ENCODE measurements at places on chromosomes 2 and 18.

DNA sequence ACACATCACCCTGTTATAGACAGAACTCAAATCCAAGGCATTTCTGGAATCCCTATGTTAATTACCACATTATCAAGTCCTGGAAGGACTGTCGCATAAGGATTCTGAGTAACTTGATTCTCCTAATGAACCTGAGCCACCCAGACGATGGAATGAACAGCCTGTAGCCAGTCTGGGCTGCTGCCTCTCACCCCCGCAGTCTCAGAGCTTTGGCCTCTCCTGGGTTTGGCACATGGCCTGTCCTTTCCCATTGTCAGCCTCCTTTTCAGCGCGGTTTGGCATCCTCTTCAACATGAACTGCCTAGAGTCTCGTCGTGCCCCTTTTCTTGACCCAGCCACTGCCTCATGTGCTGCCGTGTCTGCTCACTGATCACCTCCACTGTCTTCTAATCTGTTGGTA, 147.6 kb downstream of the SLC8A1 start:
- DNase-seq = no peak

DNA sequence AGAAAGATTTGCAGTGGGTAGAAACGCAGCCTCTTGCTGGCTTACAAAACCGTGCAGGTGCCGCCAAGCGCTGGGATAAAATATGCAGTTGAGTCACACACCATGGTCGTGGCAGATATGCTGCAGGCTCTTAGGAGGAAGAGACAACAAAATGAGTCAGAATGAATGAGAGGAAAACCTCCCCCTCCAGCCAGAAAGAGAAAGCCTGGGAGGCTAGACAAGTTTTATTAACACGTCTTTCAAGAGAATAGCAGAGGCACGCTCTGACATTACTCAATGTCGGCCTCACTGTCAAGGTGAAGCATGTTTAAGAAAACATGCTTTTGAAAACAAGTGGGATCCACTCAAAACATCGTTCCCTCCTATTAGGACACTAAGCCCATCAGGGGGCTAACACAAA, 37.1 kb upstream of the ZCCHC2 start:
- no peak for DNase-seq

DNA sequence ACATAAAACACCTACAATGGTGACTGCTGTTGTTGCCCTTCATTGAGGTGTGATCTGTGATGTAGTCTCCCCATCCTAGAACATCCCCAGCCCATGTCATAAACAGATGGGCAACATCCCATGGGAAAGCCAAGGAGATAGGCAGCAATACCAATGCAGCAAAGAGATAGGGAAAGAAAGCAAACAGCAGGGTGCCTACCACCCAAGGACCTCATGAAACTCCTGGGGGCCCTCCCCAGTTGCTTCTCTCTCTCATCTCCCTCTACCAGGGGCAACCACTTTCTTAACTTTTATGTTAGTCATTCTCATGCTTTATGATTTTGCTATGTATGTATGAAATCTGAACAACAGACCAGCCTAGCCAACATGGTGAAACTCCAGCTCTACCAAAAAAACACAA, 8.1 kb upstream of the ITPRIPL1 start:
- no peak for DNase-seq

GRCh38 chr2:47300609-47301276, 102.2 kb upstream of the MSH2 start:
- no peak for DNase-seq

- no peak for DNase-seq
These were observed 14.8 kb upstream of the REEP1 start for GRCh38 chr2:86352137-86352726.

DNA sequence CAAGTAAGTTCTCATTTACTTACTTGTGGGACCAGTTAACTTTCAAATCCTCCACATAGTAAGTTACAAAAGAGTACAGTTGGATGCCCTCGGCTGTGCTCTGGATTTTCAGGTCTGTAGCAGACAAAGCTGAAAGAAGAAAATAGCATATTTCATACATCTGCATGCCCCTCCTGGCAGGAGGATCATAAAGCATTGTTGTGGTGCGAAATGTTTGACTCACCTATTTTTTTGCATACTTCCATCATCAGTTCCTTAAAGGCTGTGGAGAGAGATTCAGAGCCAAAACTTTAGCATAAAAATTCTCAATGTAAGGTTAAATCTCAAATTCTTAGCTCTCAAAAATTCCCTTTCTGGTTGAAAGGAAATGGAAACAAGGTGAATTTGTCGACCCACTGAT, 70.8 kb upstream of the LPIN2 start:
- no peak for DNase-seq

- no peak for DNase-seq
These were observed 15.9 kb upstream of the TPO start for GRCh38 chr2:1397350-1397749.

- no peak for DNase-seq
These were observed 79.8 kb upstream of the CAVIN2 start for GRCh38 chr2:191926671-191927070.

DNA sequence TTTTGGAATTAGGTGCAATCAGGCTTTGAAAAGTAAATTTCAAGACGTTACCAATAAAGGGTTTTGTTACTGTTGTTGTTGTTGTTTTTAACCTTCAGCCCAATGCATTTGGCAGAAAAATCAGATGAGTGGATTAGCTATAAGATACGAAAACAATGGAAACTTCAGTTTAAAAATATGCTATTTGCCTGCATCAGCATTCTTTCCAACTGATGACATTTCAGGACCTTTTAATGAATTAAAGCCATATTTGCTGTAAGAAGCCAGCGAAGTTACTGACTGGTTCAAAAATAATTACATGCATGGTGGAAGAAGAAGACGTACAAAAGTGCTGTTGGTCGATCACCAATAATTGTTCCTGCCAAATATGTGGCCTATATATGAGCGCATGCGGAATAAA, 639.3 kb upstream of the SOX11 start:
- DNase-seq = no peak

- DNase-seq = no peak
These were observed 10.1 kb upstream of the REG1B start for GRCh38 chr2:79097843-79098242.

DNA sequence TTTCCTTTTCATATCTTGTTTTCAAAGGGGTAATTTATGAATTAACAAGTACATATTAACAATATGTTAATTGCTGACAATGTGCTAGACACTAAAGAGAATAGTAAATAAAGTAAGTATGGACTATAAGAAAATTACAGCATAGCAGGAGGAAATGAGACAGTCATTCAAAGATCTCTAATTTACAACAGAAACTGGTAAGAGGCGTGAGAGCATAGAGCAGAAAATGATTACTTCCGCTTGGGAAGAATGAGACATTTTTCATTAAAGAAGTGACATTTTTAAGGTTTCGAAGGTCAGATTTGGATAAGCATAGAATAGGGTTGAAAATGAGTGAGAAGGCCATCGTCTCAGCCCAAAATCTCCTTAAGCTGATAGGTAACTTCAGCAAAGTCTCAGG, 184.4 kb upstream of the SESTD1 start:
- no peak for DNase-seq

DNA sequence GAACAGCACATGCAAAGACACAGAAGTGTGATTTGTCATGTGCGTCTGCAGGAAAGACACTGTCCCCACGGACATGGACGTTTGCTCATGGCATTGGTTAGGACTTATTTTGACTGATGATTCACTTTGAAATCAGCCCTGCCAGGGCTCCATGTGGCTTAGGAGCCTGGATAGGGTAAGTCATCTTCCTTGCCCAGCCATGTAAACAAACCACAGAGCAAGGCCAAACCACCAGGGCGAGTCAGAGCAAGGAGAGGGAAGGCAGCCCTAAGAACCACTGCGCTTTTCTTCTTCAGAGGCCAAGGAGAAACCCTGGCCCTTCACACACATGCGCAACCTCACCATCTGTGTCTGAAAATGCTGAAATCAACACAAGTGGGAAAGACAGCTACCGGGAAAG, 88.8 kb downstream of the GFPT1 start:
- DNase-seq = no peak
